ENCODE measurements at places on chromosomes 6 and 20.

DNA sequence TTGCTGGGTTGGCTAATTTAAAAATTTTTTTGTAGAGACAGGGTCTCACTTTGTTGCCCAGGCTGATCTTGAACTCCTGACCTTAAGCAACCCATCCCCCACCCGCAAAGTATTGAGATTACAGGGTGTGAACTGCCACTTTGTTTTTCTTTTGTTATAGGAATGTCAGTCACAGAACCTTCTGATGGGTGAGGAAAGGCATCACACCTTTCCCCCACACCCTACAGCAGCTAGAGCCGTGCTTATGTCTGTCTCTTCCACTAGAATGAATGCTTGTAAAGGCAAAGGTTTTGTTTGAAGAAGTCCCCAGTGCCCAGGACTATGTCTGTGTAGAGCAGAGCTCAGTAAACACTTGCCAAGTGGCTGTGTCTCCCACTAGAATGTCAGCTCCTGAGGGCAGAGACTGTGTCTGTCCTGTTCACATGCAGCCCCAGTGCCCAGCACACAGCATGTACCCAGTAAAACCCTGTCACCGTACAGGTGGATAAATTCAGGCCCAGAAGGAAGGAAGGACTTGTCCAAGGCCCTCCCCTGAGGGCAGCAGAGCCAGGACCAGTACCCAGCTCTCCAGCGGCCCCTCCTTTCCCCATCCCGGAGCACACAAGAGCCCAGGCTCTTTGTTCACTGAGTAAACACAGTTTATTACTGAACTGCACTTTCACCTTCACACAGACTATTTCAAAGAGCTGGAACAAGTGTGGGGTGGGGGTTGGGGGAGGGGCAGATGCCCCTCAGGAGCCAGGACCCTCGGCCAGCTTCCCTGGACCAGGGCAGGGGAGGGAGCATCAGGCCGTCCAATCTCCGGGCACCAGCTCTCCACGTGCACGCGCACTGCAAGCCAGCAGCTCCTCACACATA lies 26.4 kb downstream of the COX4I2 start:
- DNase-seq: no peak

GRCh38 chr20:43721429-43722152 lies 5.2 kb downstream of the GTSF1L start:
- no peak for DNase-seq

GRCh38 chr6:30507849-30508827 lies 18.8 kb downstream of the HLA-E start:
- DNase-seq: no peak

DNA sequence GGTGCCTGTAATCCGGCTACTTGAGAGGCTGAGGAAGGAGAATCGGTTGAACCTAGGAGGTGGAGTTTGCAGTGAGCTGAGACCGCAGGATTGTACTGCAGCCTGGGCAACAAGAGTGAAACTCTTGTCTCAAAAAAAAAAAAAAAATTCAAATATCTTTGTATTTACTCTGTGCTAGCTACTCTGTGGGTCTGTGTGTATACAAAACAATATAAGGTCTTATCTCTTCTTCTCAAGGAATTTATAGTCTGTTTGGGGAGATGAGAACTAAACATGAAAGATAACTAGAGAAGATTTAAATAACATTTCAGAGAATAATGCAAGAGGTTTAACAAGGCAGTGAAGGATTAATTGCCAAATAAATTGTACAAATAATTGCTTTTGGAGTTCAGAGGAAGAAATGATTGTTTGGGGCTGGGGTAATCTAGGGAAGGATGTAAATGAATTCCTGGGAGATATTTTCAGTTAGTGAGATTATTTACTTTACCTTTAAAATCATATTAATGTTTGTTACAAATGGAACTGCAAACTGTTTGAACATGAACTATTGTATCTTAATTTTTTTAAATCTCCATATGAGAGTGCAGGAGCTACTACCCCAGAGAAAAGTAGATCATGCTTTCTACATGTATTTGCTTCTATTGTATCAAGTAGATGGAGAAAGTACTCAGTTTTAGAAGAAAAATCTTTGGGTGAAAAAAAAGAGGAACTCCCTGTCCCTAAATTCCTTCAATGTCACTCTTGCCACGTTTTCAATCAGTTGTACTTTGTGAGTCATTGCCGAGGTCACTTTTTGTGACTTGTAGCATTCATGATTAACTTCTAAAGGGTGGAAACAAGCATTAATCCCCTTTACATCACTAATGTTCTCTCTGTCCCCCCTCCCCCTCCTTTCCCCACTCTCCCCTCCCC lies 39.0 kb downstream of the NCOA3 start:
- DNase-seq: peak; percentile 25

DNA sequence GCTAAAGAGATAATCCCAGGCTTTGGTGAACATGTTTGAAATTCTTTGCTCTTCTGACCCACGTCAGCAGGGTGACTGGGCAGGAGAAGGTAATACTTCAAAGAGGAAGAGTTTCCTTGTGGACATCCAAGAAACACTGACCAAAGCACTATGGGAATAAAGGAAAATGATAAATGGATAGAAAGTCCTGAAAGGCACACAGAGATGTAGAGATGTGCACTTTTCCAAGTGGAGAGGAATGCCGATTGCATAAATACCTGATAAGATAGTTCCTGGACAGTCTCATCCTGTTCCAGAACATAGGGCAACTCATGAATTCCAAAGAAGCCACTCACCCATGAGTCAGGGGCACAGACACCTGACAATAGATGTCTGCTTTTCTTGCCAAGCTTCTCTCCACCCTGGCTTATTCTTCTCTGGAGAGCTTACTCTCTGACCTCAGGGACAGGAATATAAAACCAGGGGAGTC lies 191.3 kb upstream of the FOXA2 start:
- no peak for DNase-seq

DNA sequence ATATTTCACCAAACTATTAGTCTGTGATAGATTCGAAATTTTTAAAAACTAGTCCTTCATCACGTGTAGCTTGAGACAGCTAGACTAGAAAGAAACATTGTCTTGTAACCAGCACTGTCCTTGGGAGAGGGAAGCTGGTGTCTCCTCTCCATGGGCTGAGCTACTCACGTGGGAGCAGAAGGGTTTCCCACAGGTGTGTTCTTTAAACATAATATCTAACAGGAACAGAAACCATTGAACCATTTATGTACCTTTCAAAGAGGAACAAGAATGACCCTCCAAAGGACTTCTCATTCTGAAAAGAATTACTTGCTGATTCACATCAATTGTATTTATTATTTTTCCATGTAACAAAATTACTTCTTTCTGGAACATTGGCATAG lies 72.4 kb upstream of the SYNJ2 start:
- no peak for DNase-seq

- no peak for DNase-seq
Measured at GRCh38 chr6:44397424-44398164, 10.1 kb downstream of the CDC5L start.
